ENCODE measurements at places on chromosomes 5 and 9.
A peak's percentile ranks its signal among the peaks of the same experiment; 100 is the strongest.

- no peak for DNase-seq
These were observed 43.3 kb downstream of the VAV2 start for GRCh38 chr9:133948561-133949485.

- DNase-seq, result peak; percentile 32
These were observed 4.1 kb upstream of the RGMB start for GRCh38 chr5:98769210-98769958.

- no peak for DNase-seq
These were observed 178 bp downstream of the MORN5 start for GRCh38 chr9:122159925-122160246.

- peak; percentile 53 for DNase-seq
These were observed 60.6 kb upstream of the EMB start for GRCh38 chr5:50501491-50502228.

- DNase-seq, result no peak
These were observed 453.3 kb downstream of the BNC2 start for GRCh38 chr9:16417161-16417560.

- peak; percentile 68 for DNase-seq
These were observed 23.9 kb downstream of the GTF3C4 start for GRCh38 chr9:132694144-132694543.

DNA sequence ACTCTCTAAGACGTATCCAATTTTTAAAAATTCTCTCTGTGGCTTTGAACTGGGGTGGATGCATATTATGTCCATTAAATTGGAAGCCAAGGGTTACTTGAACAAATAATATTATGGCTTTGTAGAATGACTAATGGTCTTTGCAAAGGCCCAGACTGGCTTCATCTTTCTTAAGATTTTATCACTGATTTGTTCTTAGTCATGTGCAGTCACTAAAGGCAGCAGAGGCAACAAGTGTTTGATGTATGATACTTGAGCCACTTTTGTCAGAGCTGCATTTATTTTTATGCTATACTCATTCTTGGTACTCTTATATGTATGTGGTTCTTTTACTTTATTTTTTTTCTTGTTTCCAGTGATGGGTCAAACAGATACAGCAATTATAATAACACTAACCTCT is 152.2 kb downstream of the NR2F1-AS1 start:
- DNase-seq, result no peak

DNA sequence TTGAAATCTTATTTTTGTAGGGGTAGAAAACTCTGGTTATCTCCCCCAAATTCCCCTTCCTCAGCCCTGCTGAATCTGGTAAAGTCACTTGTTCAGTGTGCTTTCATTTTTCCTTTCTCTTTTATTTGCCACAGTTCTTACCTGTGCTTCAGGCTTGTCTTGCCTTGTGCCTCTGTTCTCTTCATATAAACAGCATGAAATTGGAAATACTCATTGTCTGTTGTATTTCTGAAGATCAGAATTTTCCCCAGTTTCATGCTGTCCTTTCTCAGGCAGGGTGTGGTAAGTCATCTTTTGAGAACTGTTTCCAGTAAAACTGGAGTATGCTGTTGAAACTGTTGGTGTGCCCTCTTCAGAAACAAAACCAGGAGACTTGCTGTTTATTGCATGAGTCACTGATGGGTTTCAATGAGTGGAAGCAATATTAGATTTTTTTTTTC is 7.0 kb downstream of the PAM start:
- no peak for DNase-seq

DNA sequence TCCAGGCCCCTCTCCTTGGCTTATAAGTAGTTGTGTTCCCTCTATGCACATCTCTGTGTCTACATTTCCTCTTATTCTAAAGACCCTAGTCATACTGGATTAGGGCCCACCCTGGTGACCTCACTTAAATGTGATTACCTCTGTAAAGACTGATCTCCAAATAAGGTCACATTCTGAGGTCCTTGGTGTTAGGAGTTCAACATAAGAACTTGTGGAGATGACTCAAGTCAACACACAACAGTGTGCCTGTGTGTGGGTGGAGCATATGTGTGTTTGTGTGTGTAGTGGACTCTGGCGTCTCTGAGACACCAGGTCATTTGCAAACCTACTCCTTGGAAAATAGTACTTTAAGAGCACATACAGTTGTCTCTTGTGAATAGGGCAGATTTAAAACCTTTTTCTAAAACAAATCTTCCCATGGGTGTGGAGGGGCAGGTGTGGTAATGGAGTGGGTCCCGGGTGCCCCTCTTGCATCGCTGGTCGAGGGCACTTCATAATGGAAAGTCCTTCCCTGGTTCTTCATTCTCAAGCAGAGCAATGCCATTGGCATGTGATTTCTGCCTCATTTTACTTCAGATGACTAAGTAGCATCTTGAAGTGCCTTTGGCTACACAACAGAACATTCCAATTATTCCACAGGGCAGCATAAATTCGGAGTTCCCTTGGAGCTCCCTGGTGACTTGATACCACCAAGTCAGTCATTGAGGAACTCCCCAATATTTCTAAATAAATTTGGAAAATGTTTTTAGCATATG is 84.4 kb downstream of the C9orf152 start:
- DNase-seq, result no peak

- DNase-seq, result no peak
These were observed 171.0 kb downstream of the ZNF462 start for GRCh38 chr9:107033966-107034365.

All from hematopoietic multipotent progenitor cell treated with erythropoietin and hydrocortisone succinate and interleukin-3 and kit ligand, for 6 days (in vitro differentiated cells).